ENCODE measurements at places on chromosomes 3 and 15.

- DNase-seq: no peak
These were observed 2.9 kb downstream of the TLR9 start for GRCh38 chr3:52222319-52223221.

DNA sequence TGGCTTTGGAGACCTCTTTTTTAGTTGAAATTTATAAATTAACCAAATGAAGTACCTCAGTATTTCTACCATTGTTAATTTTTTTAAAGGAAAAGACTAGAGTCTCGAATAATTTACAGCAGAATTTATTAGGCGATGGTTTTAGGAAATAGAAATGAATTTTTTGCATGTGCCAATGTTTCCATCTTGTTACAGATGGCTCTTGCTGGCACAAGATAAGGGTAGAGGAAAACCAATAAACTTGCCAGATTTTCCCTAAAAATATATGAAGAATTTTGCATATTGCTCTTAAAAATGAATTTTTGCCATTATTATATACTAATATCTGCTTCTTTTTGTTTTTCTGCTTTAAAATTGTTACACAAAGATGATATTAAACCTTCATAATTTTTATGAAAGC is 380.7 kb downstream of the NLGN1 start:
- DNase-seq: no peak

DNA sequence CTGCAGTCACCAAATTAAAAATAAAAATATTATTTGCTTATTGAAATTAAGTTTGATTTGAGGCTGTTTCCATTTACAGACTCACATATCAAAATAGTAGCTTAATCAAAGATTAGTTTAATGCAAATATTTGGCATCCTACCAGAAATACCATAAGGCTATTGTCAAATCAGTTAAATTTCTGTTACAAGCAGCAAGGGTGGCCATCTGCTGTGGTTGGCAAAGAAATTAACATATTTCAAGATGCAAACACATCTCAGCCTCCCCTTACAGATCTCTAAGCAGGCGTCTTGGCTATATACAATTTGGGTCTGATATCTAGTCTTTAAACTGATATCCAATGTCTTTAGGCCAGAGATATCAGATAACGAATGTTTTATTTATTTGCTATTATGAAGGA is 83.2 kb upstream of the NEDD4 start:
- DNase-seq: no peak

GRCh38 chr3:35042210-35042991 is 596.9 kb upstream of the ARPP21 start:
- DNase-seq: no peak

GRCh38 chr3:64488939-64489338 is 198.9 kb downstream of the ADAMTS9 start:
- no peak for DNase-seq

GRCh38 chr3:90069748-90070147 is 962.3 kb downstream of the EPHA3 start:
- DNase-seq: no peak

DNA sequence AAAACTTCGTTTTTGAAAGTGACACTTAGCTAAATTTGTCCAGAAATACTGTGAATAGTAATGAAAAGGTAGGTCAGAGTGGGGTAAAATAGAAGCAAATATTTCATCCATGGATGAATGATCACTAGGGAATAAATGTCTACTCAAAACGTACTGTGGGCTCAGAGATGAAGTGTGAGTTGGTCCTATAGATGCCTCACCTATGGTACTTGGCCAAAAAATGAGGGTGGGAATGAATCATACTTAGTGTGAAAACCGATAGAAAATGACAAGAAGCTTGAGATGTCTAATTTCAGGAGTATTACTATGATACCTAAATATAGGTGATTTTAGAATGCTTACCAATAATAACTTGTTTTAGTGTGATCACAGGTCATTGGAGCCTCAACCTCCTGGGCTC is 155.9 kb downstream of the GMNC start:
- DNase-seq: no peak

- no peak for DNase-seq
These were observed 67.9 kb upstream of the AKAP13 start for GRCh38 chr15:85312486-85312885.

DNA sequence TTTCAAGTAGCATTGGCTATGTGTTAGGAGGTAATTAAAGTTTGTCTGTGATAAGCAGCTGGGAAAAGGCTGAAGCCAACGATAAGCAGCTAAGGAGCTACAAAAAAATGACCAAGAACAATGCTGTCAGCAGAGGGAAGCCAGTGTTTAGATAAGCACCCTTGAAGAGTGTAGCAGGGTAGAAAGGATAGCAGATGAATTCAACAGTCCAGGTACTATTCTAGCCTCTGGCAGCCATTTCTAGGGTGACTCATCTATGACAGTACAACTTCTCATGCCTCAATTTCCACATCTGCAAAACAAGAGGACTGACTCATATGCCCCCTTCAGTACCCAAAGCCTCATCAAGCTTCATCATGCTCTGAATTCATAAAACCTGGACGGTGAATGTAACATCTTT is 617.6 kb upstream of the UBE2E2 start:
- DNase-seq: no peak

DNA sequence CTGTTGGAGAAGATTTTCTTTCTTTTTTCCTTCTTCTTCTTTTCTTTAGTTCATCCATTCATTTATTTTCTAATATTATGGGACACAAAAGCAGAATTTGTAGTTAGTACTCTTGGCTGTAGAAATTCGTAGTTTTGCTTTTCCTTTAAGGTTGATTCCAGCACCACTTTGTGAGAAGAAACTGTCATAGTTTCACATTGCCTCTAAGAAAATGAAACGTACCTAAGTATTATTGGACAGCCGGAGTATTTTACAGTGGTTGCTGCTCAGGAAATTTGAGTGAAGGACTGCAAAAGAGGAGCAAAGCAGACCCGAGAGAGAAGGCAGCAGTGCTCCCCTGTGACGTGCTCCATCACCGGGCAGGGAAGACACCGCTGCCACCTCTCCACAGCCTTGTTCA is 48.1 kb downstream of the PLCL2 start:
- DNase-seq: no peak

DNA sequence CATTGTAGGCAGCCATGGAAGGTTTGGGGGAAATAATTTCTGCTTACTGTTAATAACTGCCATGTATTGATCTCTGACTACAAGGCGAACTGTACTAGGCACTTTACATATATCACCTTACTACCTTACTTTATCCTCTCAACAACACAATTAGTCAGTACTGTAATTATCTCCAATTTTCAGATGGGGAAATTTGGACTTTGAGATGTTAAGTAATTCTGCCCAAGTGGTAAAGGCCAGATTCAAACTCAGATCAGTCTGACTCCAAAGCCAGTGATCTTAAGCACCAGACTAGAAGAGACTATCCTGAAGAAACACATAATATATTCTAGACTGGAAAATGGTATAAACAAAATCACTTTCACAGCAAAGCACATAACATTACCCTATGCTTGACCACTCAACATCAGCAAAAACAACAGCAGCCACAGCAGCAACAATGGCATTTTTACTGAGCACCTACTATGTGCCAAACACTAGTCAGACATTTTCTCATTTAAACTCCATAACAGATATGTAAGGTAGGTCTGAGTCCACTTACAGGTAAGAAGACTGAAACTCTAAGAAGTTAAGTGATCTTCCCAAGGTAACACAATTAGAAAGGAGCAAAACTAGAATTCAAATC is 13.1 kb downstream of the MTHFS start:
- DNase-seq: no peak

- no peak for DNase-seq
These were observed 123.9 kb downstream of the RSRC1 start for GRCh38 chr3:158233791-158234190.

GRCh38 chr15:41861736-41862356 is 23.2 kb downstream of the PLA2G4B start:
- DNase-seq: no peak

DNA sequence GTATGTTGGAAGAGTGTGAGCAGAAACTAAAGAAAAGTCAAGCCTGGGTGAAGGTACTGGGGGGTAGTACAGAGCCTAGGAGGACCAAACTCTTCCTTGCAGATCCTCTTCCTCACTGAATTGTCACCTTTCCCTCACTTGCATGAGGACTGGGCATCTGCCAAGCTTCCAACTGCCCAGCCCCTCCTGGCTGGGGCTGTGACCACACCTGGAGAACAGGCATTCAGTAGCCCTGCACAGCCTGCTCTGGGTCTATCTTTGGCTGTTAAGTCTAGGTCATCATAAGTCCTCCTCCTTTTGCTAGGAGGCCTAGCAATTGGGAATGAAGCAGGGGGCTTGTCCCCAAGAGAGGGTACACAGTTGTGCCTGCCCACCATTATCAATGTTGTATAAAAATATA is 55.2 kb downstream of the CAPN7 start:
- DNase-seq: no peak

DNA sequence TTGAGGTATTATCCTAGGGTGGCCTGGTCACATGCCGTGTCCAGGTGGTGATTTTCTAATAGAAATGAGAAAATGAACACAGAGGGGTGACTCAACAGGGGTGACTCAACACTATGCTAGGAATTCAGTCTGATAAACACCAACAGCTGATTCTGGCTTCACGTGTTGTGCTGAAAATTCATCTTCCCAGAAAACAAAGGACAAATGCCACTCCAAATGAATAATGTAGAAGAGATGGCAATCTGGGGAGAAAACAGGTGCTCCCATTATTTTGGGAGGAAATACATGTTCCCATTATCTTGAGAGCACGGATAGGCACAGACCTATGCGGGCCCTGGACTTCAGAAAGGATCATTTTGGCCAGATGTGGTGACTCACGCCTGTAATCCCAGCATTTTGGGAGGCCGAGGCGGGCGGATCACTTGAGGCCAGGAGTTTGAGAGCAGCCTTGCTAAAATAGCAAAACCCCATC is 101.2 kb upstream of the MEX3B start:
- no peak for DNase-seq

GRCh38 chr3:32334675-32335074 is 57.0 kb upstream of the CMTM7 start:
- DNase-seq: peak; percentile 37

GRCh38 chr3:31364711-31365110 is 168.0 kb upstream of the STT3B start:
- DNase-seq: no peak

Data from stimulated activated CD4-positive, alpha-beta T cell treated with anti-CD3 and anti-CD28 coated beads, Interleukin-1b, Interleukin-23, amount 100 ng/mL, for 48 hours (primary cell).